ENCODE measurements at places on chromosomes 7 and 10.

GRCh38 chr10:82464966-82465365 lies 590.0 kb downstream of the NRG3 start:
- no peak for DNase-seq

DNA sequence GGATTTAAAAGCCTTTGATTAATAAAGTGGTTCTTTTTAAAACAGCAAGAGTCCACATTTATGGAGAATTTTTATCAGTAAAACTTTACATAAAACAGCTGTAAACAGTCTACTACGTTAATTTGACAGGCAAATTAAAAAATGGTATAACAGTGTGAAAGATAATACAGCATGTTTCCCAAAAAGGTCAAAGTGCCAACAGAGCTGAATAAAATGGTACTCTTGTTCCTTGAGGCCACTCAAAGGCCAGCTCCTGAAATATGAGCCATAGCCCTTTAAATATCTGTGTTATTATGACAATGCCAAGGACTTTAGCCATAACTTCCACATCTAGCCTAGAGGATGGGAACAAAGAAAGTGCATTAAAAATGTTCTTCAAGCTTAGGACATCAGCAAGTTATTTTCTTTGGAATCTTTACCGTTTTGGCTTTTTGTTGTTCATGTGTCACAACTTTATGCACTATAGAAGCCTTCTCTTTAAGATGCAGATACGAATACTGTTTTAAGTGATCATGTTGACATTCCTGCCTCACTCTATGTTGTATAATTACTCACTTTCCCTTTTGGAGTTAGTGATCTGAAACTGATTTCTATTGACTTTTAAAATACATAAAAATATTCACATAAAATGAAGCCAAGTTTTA lies 165.6 kb downstream of the RNLS start:
- no peak for DNase-seq

DNA sequence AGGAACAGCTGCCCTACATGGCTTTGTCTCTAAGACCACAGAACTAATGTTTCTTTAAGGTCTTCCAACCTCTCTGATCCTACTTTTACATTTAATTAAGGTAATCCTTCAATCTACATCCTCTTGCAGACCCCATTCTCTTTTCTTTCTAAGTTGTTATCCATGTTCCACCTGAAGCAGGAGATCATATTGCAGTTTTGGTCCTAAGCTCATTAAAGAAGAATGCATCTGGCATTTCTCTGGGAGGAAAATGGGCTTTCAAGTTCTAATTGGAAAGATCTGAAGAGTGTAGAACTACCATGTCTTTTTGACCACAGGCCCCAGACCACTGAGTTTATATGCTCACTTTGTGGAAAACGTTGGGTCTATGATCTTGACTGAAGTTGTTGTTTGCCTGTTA lies 111.2 kb downstream of the SEM1 start:
- DNase-seq, result no peak

GRCh38 chr10:27391916-27392315 lies 112.2 kb upstream of the RAB18 start:
- no peak for DNase-seq

DNA sequence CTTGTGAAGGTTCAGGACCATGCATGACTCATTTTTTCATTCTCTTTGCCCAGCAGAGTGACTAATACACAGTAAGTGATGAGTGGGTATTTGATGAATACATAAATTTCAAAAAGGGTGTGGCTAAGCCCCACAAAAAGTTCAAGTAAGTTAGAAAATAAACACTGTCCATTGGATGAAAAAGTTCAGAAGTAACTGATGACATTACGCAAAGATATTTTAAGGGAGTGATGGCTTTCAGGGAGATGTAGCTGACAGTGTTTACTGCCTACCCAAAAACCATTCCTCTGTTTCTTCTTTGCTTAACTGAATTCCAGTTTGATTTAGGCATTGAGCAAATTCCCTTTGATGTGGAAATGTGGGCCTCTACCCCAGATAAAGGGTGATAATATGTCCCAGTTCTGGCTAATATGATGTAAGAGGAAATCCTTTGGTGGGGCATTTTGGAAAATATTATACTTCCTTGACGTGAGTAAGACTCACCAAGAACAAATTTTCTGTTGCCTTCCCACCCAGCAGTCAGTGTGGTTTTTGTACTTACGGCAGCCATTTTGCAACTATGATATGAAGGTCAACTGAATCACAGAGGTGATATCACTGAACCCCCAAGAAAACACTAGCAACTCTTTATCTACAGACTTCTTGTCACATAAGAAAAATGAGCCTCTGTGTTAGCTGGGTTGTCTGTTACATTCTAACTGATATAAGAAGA lies 29.0 kb upstream of the EBLN1 start:
- peak; percentile 75 for DNase-seq

DNA sequence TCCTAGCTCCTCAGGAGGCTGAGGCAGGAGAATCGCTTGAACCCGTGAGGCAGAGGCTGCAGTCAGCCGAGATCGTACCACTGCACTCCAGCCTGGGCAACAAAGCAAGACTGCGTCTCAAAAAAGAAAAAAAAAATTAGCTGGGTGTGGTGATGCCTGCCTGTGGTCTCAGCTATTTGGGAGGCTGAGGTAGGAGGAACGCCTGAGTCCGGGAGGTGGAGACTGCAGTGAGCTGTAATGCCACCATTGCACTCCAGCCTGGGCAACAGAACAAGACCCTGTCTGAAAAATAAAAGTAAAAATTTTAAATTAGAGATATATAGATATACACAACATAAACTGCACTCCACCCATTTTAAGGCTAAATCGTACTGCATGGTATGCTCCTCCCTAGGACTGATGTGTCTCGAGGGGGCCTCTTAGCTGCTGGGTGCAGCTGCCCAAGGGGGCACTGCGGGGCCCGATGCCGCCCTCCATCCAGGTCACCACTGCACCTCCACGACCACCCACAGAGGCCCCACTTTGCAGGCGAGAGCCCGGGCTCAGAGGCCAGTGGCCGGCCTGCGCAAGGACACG lies 40.9 kb upstream of the FOXK1 start:
- DNase-seq, result no peak

DNA sequence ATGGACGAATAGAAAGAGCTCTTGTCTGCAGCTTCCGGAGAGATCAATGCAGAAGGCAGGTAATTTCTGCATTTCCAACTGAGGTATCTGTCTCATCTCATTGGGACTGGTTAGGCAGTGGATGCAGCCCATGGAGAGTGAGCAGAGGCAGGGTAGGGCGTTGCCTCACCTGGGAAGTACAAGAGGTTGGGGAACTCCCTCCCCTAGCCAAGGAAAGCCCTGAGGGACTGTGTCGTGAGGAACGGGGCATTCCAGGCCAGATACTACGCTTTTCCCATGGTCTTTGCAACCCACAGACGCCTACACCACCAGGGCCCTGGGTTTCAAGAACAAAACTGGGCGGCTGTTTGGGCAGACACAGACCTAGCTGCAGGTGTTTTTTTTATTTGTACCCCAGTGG lies 186.3 kb downstream of the ETV1 start:
- no peak for DNase-seq

DNA sequence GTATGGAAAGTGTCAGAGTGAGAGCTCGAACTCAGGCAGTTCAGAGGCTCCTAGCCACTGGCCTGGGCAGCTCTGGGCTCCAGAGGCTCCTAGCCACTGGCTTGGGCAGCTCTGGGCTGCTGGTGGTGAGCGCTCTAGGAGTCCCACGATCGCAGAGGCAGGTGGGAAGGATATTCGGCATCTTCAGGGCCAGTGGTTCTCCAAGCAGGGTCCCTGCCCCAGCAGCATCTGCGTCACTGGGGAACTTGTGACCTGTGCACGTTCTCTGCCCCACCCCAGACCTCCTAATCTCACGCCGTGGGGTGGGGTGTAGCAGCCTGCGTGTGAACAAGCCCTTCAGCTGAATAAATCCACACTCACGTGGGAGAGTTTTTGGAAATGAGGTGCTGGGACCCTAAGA lies 25.2 kb upstream of the BTBD16 start:
- DNase-seq, result no peak

- DNase-seq, result no peak
These were observed 159.1 kb downstream of the LRRC4 start for GRCh38 chr7:127872122-127872521.

DNA sequence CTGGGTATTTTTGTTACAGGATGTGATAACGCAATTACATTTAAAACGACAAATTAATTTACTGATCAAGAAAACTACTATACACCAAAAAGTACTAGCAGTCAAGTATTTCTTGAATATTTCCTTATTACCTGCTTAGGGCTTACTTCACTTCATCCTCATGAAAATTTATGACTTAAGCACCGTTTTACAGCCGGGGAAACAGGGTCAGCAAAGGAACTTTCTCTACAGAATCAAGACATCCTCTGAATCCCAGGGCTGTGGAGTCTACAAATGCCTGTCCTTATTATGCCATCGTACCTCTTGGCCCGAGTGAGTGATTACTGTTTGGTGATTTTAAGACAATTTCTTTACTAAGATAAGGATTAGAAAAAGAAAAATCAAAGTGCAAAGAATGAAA lies 248.3 kb downstream of the ZMYND11 start:
- DNase-seq, result no peak

DNA sequence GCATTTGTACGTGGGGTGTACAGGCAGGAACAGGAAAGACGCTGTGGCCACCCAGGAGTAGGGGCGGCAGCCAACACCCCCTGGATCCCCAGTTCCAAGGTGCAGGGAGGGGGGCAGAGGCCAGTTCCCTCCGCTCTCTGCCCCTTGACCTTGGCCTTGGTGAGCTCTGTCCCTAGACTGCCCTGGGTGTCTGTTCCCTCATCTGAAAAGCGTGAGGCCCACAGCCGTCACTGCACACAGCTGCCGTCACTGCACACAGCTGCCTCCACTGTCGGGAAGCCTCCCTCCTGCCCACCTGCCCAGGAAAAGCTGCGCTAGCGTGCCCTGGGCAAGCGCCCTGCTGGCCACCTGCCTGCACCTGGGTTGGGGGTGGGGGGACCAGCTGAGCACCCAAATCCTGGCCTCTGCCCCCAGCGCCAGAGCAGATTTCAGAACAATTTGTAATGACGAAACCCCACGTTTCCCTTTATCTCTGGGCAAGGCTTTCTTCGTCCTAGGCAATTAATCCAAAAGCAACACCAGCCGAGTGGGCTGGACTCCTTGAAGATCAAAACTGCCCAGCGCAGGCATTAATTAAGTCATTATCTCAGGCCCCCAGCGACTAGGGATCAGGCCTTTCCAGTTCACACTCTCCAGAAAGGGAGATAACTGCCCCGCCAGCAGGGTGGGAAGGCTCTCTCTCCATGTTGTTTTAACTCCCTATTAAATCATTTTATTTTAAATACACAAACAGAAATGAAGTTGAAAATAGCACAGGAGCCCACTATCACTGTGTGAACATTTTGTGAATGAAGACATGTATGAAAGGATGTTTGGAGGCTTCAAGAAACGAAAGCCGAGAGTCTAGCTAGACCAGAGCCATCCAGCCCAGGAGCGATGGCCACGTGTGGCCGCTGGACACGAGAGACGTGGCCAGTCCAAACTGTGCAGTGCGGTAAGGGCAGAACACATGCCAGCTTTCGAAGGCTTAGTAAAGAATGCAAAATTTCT lies 4.0 kb upstream of the PDGFA start:
- no peak for DNase-seq

DNA sequence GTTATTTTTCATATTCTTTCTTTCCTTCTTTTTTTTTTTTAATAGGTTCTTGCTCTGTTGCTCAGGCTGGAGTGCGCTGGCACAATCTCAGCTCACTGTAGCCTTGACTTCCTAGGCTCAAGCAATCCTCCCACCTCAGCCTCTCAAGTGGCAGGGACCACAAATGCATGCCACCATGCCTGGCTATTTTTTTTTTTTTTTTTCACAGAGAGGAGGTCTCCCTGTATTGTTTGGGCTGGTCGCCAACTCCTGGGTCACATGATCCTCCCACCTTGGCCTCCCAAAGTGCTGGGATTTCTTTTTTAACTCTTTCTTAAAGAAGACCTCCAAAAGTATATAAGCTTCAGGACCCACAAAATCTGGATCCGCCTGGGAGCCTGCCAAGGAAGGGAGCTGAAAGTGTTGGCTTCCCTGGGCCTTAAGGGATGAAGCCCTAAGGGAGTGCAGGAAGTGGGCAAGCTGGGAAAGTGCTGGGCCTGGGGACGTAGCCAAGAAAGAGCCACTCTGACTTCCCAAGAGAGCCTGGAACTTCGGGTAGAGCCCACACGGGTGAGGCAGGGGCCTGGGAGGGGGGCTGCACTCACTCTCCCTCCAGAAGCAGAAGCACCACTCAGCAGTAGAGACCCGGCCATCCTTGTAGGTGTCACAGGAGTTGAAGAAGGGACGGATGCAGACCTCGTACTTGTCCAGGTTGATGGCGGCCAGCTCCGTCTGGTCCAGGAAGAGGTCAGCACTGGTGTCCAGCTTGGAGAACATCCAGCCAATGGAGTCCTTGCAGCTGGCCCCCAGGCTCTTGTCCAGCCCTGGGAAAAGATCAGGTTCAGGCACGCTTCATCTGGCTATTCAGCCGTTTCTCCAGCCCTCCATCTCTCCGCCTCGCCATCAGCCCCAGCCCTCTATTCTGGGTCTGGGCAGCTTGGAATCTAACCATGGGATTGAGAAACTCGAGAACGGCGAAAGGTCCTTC lies 21.8 kb downstream of the SPOCK2 start:
- DNase-seq, result no peak

DNA sequence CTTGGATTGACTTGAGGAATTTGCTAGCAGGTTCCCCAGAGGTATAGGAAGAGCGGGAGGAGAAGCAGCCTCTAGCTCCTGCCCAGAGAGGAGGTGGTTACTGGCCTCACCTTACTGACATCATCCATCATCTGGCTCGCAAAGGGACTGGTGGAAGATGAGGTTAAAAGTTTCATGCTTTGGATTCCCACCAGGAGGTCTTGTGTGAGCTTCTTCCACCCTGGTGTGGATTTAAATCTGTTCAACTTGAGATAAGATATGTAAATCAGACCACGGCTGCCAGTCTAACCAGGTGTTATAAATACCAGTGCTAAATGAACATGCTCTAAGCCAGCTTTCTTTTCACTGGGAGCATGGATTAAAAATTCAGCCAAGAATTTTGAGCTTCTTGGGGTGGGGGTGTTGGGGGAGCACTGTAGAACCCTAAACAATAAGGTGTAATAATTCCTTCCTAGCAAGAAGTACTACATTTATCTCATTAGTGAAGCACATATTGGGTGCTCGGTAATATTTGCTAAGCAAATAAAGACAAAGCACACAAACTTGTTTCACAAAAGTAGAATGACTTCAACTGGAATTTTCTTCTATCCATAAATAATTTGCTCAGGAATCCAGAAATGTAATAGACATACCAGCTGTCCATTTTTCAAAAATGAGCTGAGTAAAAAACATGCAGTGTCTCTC lies 7.8 kb downstream of the PROSER2 start:
- peak; percentile 33 for DNase-seq

GRCh38 chr7:95550546-95550945 lies 45.8 kb downstream of the PDK4 start:
- DNase-seq, result no peak

DNA sequence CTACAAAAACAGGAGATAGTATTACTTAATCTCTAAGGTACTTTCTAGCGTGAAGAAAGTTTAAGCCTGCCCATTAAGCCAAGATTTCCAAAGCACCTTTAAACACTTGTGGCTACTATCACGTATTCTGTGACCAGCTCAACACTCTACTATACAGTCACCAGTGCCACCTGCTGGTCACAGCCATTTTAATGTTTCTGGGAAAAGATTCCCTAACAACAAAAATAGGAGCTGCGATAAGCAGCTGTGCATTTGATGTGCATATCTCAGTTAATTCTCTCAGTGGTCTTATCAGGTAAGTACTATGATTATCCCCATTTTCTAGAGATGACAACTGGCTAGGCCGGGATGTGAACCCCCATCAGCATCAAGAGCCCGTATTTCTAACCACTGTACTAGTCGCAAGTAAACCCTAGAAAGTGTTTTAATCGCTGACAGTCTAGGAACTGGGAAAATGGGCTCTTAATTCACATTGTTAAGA lies 860 bp downstream of the SEC31B start:
- peak; percentile 37 for DNase-seq

GRCh38 chr7:143811-144453 lies 48.4 kb upstream of the FAM20C start:
- no peak for DNase-seq
